ENCODE measurements at places on chromosomes 7 and 10. TPM values are rescaled to one million over a fixed set of nuclear protein-coding genes. Genes with fewer than 3 reads are reported as not detected.

DNA sequence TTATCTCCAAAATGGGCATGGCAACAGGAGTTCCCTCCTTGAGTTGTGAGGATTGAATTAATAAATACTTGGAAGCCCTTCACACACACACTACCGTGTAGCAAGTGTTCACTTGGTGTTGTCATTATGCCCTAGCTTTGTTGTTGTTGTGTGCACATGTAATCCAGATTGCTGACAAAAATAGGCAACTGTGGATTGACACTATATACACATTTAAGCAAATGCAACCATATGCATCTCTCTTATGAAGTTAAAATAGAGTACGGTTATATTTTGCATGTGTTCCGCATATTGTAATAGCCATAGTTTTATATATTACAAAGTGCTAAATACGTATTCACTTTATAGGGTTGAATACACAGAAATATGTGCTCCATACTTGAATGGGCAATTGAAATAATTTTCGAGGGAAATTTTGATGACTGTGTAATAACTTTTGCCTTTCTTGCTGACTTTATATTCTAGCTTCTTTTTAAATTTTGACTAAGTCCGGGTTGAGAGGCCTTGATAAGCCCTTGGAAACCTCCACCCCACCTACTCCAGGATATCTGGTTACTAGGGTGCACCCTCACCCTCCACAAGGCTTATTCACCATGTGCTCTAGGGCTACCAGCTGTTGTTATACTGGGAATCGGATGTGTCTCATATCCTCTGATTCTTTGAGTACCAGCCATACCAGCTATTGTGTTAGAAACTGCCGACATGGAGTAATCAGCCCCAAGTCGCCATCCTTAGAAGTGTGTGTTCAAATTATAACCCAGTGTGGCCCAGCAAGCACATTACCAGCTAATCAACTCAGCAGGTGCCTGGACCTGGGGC is 265.0 kb downstream of the CAMK1D start:
- DNase-seq: peak; percentile 36

GRCh38 chr7:25216837-25217236 is 11.4 kb downstream of the NPVF start:
- DNase-seq: peak; percentile 53

- DNase-seq: no peak
Observed at GRCh38 chr7:138564365-138564764, 104.3 kb downstream of the TRIM24 start.

FZD1 gene
- total RNA-seq: 2.8 TPM

HKDC1 gene
- total RNA-seq: 0.13 TPM

GCK gene
- 0.38 TPM for total RNA-seq

GRCh38 chr10:100507357-100507732 is 12.3 kb downstream of the SEC31B start:
- DNase-seq: no peak

SPACDR gene
- total RNA-seq: 0.39 TPM

DNA sequence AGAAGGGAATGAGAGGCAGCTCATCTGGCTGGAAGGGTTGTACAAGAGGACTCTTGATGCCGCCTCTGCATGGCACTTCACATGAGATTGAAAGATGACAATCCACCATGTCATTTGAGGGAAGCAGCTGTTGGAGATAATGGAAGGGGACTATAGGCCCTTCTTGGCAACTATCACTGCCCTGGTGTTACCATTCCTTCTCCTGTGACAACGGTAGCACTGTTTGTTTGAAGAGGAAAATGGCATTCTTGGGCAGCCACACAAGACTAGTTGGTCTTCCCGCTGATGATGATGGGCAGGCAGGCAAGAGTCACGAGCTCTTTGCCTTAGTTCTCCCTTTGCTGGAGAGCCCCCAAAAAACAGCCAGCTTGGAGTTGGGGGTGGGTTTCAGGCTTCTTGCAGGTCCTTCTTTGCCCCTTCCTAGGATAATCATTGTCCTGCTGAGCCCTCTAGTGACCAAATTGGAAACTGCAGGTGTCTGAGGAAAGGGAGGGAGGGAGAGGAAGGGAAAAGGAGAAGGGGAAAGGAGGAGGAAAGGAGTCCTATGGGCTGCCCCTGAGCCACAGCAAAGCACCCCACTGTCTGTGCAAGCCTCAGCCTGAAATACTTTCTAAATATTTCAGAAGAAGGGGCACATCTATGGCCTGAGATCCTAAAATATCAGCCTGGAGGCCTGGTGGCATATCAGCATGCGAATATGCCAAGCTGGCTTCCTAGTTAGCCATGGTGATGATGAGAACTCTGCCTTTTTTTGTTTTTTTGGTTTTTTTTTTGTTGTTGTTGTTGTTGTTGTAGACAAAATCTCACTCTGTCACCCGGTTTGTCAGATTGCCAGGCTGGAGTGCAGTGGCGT is 165.6 kb upstream of the KMT2E start:
- DNase-seq: no peak

GIMAP2 gene
- 34.0 TPM for total RNA-seq

DNA sequence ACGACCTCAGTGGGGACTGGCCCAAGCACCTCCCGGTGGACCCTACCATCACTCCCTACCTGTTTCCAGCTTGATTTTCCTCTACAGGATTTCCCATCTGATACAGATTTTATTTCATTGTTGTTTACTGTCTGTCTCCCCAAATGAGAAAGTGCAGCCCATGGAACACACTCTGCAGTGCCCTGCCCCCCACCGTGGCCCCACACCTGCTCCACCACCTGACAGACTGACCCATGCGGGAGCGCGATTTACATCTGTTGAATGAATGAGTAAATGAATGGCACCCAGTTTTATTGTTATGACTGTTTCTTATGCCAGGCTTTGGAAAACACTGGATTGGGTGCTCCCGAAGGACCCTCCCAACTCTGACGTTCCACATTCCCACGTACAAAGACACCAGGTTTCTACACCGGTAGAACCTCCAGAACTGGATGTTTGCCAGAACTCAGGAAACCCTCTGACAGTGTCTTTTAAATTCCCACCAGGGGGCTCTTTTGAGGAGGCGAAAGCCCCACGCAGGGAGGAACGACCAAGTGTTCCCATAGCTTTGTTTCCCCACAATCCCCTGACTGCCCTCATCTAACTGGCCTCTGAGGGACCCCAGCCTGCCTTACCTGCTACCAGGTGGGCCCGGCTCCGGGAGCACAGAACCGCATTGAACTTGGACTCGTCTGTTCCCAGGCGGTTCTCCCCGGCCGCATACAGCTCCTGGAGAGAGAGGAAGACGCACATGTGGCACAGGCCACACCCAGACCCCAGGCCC is 29.0 kb downstream of the PLAC9 start:
- DNase-seq: peak; percentile 48

EN2 gene
- total RNA-seq: under 0.01 TPM

SORCS1 gene
- not detected for total RNA-seq

DNA sequence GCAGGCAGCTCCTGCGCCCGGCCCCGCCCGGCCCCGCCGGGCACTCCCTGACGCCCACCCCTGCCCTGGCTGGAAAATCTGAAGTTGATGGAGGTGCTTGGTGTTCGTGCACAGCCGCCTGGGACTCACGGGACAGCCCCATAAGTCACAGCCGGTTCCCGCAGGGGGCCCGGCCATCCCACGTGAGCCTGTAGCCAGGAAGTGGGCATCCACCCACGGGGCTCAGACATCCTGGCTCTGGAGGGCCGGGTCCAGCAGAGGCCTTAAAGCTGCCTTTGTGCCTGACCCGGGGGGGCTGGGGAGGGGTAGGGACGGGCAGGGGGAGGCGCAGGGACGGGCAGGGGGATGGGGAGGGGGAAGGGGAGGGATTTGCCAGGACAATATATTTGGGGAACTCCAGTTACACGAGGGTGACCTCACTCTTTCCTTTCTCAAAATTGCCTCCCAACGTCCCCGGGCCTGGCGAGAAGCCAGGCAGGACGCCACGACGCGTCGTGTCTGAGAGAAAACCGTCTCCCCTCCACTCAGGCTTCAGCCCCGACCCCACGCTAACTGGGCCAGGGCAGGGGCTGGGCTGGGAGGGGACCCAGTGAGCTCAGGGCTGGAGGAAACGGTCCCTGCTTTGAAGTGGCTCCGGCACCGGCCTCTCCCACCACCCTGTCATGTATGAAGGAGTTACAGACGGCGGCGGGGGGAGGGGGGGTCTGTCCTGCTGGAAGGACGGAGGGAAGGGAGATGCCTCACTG is 82.1 kb upstream of the PDGFA start:
- DNase-seq: peak; percentile 73

DNA sequence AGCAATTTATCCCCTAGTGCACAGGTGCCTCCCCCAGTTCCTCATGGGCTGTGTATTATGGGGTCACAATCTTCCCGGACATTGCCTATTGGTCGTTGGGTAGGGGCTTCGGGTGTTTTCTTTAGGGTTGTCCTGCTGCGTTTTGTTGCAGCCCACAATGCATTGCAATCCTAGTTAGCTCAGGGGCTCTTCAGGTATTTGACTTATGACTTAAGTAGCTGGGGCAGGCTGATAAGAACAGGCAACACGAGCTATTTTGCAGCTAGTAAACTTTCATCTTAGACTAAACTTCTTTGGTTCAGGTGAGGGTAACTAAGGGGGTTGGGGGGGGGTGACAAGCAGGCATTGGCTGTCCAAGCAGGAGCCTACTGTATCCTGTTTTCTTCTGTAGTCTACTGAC is 158.5 kb downstream of the TPST1 start:
- no peak for DNase-seq

DNA sequence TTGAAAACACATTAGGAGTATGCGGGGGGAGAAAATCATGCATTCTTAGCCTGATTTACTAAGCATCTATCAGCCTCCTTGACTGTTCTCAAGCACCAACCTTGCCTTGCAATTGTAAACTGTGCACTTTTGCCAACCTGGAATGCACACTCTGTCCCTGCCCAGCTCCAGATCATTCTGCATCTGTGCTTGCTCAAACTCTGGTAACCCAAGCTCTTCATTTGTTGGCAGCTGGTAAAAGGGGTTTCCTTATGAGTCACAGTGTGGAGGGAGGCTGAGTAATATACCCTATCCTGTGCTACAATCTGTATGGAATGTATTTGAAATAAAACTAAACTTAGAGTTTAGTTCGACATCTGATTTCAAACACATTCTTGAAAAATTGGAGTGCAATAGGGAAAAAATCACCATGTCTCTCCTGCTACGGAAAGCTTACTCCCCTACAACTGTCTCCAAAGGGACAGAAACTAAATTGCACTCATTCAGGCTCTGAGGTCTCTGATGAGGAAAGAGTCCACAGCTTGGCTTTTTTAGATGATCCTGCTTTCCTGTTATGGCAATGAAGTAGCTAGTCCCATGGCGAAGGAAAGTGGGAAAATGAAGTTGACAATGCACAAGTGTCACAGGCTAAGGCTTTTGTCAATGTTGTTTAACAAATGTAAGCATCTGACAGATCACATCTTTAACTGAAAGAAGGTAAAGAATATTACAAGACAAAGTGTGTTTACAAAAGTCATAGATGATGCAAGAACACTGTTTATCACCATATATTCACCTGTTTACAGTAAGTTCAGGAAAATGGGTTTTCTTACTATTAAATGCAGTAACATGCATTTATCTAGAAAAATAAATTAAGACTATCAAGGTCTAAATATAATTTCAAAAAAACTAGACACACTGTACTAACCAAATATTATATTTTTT is 61.9 kb downstream of the TES start:
- peak; percentile 96 for DNase-seq

C7orf33 gene
- total RNA-seq: not detected

GRCh38 chr7:87784424-87784823 is 91.7 kb downstream of the SLC25A40 start:
- no peak for DNase-seq

- no peak for DNase-seq
Observed at GRCh38 chr7:117982071-117983055, 109.1 kb upstream of the CTTNBP2 start.

- DNase-seq: no peak
Observed at GRCh38 chr10:73244866-73245477, 2.1 kb downstream of the DNAJC9 start.

DNA sequence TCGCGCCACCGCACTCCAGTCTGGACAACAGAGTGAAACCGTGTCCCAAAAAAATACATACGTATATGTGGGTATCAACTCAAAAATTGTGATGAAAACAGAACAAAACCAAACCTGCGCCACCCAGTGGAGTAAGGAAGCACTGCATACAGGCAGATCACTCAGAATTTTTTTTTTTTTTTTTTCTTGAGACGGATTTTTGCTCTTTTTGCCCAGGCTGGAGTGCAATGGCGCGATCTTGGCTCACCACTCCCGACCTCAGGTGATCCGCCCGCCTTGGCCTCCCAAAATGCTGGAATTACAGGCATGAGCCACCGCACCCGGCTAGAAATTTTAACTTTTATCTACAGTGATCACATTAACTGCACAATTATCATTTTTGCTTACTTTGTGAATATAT is 9.1 kb upstream of the TMEM236 start:
- DNase-seq: peak; percentile 42

- DNase-seq: no peak
Observed at GRCh38 chr7:25454020-25454419, 225.7 kb upstream of the NPVF start.

ANKRD61 gene
- under 0.01 TPM for total RNA-seq

CARD11 gene
- total RNA-seq: 3.2 TPM

- DNase-seq: no peak
Observed at GRCh38 chr7:4722960-4723630, 41.0 kb downstream of the FOXK1 start.

GRCh38 chr7:159149488-159149887 is 4.8 kb upstream of the VIPR2 start:
- DNase-seq: no peak

GRCh38 chr7:1521456-1521855 is 9.0 kb upstream of the MAFK start:
- no peak for DNase-seq

- no peak for DNase-seq
Observed at GRCh38 chr7:38142736-38143135, 35.3 kb upstream of the STARD3NL start.

GRCh38 chr7:29548823-29549222 is 14.8 kb upstream of the PRR15 start:
- DNase-seq: no peak

DNA sequence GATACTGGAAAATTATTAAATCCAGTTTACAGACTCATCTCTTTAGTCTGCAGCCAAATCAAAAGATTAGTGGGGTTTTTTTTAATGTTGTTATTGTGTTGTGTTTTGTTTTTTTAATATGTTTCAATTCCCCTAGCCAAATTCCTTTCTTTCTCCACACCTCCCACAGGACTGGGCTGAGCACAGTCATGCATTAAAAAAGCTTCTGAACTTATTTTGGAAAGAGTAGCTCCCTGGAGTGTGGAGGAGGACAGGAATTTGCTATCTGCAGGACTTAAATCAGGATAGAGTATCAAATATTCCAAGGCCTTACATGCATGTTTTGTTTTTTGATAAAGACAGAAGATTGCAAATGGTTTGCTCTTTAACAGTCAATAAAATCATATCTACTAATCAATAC is 90.7 kb downstream of the GNAI1 start:
- DNase-seq: no peak

HPSE2 gene
- not detected for total RNA-seq

PIP gene
- total RNA-seq: not detected

OR6B1 gene
- not detected for total RNA-seq

MET gene
- 43.0 TPM for total RNA-seq

CYP2W1 gene
- not detected for total RNA-seq

MYL10 gene
- total RNA-seq: not detected

Data from dermis microvascular lymphatic vessel endothelial cell (primary cell).